ENCODE measurements at places on chromosomes 1 and 21.
A peak's percentile ranks its signal among the peaks of the same experiment; 100 is the strongest.

GRCh38 chr1:1264026-1264425 lies 9.6 kb downstream of the UBE2J2 start:
- DNase-seq, result no peak

DNA sequence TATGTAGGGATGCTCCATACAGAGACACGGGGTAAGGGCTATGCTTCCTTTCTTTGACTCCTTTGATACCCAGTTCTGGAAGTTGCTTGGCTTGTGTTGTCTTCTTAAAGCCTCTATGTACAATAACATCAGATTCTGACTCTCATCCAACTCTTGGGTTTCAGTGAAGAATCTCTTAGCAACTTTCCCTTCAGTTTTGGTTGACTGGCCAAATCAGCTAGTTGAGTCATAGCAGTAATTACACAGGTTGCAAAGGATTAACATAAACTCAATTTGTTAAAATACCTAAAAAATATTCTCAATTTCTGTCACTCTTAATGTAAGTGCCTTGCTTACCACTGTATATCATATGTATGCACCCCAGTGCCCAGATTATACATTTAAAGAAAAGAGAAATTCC lies 9.2 kb downstream of the CD1E start:
- DNase-seq, result no peak

GRCh38 chr1:231693361-231694074 lies 66.9 kb downstream of the DISC1 start:
- DNase-seq, result no peak

GRCh38 chr1:22608361-22608760 lies 28.1 kb upstream of the C1QA start:
- DNase-seq, result no peak

- DNase-seq, result no peak
Observed at GRCh38 chr1:109730666-109731065, 10.2 kb downstream of the GSTM3 start.

DNA sequence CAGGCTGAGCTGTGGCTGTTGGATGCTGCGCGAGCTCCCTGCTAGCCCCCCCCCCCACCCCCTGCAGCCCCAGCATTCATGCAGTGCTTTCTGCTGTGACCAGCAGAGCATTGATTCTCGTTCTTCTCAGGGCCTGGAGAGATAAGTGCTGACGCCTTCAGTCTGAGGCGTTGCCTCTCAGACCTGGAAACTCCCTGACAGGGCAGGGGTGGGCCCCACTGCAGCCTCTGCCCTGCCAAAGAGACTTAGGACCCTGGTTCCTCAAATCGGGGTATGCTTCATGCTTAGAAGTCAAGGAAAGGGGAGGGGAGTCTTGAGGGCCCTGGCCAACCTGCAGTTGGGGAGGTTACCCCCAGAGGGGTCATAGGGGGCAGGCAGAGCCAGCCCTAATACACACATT lies 38.5 kb downstream of the PTPRF start:
- peak; percentile 35 for DNase-seq

DNA sequence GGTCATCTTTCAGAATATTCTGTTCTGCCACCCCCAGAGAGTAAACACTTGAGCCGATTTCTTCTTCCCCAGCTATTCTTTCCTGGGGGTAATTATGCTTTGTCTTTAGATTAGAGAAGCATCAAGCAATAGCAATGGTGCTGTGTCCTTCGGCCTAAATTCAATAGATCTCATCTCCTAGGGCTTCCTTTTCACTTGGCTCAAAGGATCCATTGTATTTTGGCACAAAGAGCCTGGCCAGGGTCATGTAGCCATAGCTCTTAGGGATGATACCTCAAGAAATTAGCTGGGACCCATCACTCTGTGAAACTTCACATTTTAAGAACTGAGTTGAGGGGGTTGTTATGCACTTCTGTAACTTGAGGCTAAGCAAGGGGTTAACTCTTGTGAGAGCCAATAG lies 27.0 kb downstream of the MRPS6 start:
- DNase-seq, result no peak

Data from GM12865 (cell line).